Glomerular endothelial cell (primary cell): ENCODE measurements at places on chromosomes 6 and 20.

GRCh38 chr20:3350422-3350821 is 57.0 kb downstream of the DNAAF9 start:
- DNase-seq: no peak

- no peak for DNase-seq
Observed at GRCh38 chr20:46255440-46256104, 52.7 kb downstream of the CDH22 start.

GRCh38 chr20:37406010-37406998 is 60.4 kb downstream of the SRC start:
- DNase-seq: no peak

- no peak for DNase-seq
Observed at GRCh38 chr20:17644451-17644850, 37.6 kb downstream of the RRBP1 start.

- DNase-seq: no peak
Observed at GRCh38 chr6:12265296-12265695, 24.9 kb upstream of the EDN1 start.

GRCh38 chr6:13068586-13069210 is 259.6 kb downstream of the TBC1D7 start:
- peak; percentile 41 for DNase-seq

DNA sequence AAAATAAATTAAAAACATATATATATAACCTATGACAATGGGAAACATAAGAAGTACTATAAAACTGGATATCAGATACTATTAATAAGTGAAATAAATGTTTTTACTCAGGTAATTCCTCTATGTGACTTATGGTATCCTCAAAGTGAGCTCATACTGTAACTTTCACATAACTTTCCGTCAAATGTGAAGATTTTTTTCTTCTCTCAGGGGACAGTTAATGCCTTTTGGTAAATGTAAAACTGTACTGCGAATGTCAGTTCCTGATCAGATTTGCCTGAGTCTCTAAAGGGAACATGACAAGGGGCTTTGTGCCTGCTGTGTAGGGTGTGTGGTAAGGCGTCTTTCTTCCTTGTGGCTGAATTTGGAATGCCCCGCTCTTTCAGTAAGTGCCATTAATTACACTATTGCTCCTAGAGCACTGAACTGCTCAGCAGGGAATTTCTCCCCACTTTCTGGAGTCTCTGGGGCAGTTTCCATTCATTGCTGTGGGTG is 271.8 kb downstream of the PRL start:
- DNase-seq: no peak

GRCh38 chr20:45365444-45365970 is 2.6 kb downstream of the SYS1 start:
- no peak for DNase-seq

GRCh38 chr6:50653253-50653652 is 60.1 kb upstream of the TFAP2D start:
- DNase-seq: no peak
